ENCODE measurements at places on chromosomes 2 and 18.

GRCh38 chr2:190202604-190203003 is 117.0 kb downstream of the HIBCH start:
- no peak for DNase-seq

DNA sequence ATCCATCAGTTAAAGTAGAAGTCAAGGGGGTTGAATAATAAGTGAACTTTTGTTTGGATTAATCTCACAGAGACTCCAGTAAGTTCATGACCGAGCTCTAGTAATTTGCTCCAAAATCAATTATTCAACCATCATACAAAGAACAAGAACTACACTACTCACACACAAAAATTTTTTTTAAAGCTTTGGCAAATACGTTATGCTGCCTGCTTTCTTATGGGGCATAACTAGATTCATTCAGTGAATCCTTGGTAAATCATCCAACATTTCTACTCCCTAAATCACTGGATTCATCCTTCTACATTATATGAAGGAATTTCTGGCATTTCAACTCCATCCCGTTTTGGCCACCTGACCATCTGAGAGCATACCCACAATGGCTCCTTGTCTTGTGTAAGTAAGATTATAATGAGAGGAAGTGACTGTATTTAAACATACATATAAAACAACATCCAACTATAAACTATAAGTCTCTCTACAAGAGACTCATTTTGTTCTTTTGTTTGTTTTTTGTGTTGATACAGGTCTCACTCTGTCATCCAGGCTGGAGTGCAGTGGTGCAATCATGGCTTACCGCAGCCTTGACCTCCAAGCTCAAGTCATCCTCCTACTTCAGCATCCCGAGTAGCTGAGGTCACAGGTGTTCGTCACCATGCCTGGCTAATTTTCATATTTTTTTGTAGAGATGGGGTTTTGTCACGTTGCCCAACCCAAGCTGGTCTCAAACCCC is 144.2 kb upstream of the LRRTM4 start:
- DNase-seq = no peak

DNA sequence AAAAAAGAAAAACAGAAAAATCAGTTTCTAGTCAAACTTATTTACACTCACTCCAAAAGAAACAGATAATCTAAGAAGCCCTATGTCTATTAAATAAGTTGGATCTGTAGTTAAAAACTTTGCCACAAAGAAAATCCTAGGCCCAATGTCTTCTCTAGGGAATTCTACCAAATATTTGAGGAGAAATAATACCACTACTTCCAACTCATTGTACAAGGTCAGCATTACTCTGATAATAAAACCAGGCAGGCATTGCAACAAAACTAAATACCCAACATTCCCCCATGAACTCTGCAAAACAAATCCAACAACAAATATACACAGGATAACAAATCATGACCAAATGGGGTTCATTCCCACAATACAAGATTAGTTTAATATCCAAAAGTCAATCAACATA is 73.8 kb upstream of the ST8SIA5 start:
- DNase-seq = no peak

DNA sequence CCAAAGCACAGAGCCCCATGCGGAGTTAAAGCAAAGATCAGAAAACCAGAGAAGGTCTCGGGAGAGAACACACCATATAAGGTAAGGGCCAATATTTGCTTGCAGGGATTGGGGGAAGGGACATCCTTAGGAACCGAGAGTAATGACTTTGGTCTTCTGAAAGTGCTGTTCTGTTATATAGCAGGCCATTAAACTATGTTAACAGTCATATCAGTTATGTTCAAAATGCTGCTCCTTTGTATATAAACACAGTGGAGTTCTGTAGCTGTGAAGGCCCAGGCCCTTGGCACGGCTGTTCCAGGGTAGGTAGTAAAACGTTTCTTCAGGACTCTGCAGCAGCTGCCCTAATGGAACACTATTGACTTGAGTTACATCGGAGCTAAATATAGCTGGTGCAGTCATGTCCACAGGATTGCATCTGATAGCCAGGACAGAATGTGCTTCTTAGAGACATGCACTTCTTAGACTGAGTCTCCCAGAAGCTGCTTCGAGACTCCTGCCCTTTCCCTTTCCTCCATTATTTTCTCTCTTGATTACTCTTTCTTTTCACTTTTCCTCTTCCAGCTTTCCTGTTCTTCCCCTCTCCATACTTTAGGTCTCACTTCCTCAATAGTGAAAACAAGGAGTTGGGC is 122.4 kb downstream of the SETBP1 start:
- no peak for DNase-seq

DNA sequence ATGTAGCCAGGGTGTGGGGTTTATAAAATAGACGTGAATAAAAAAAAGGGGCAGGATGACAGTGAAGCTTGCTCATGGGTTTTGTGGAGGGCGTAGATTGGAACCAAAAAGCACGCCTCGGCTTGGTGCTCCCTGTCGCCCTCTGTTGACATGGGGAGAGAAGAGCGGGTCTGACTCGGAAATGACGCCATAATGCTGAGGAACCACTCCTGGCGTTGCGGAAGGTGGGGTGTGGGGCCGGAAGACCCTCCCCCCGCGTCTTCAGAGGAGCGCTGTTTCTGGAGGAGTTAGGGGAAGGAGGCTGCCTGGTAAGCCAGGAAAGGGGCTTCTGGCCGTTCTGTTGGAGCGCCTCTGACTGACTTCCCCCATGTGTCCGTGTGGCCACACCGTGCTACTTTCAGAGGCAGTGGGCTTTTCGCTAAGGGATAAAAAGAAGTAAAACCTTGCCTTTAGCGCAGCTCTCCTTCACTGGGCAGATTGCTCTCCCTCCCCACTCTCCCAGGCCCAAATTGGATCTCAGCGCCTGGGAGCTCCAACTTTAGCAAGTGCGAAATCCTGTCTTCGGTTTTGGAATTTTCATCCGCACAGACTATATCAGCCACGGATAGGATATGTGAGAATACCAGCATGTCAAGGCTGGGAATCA is 42.8 kb downstream of the PLEKHA3 start:
- peak; percentile 85 for DNase-seq

- DNase-seq = peak; percentile 82
Observed at GRCh38 chr18:74457043-74457724, at the start of gene DIPK1C. TSS of gene DIPK1C (minus strand) at chr18:74457308. CDS start at chr18:74457259, 49 bp downstream.

DNA sequence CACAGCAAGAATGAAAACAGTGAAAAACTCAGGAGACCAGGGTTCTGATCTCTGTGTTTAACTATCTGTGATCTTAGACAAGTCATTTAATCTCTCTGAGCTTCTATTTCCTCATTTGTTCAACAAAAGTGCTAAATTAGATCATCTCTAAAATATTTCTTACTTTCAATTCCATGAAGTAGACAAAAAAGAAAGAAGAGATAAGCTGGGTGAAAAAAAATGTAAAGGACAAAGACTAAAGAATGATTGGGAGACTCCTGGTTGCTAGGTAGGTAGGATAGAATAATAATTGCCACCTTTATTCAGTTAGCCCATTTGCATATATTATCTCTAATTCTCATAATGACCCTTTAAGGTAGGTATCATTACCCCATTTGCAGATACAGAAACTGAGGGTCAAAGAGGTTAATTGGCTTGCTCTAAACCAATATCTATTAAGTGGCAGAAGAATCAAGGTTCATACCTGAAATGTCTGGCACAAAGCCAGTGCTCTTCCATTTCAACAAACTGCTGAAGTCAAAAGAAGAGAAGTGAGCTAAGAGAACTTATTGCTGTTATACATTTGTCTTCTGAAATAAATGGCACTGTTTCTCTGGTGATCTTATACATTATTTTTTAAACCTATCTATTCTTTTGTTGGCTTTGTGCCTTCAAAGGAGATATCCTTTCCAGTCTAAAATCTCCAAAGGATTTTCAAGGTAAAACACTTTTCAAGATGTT is 141.7 kb downstream of the OTX1 start:
- no peak for DNase-seq

DNA sequence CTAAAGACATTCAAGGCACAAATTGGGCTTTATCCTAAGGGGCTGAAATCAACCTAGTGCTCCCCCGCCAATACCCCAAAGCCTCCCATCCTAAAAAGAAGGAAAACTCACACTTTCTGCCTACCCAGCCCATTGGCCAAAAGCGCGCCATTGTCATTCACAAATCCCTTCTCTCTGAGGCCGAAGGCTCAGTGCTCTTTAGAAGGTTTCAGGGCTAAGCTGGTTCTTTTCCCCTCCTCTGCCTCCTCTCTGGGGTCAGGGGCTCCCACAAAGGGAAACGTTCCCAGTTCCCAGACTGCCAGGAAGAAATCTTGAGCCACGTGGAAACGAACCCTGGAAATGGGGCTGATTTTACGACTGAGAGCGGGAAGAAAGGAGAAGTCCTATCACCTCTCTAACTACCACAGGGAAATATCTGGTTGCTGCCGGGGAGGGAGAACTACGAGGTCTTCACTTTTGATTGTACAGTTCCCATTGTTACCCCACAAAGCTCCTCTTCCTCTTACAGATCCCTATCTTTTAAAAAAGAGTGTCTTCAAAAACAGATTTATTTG is 1.7 kb upstream of the SKOR2 start:
- DNase-seq = peak; percentile 56

DNA sequence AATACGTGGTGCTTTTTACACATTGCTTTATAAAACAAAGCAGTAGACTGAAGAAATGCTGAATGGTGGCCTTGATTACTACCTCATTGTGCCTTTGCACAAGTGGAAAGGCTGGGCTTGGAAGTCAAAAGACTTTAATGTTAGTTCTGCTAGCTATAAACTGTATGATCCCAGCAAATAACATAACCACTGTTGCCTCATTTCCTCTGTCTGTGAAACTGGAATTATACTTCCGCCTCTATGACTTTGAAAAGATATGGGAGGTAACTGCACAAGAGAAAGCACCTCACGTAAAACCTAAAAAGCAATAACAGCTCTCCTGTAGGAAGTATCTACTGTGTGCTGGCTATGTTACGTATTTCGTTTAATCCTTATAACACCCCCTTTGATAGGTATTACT is 43.4 kb upstream of the DSC1 start:
- DNase-seq = no peak

DNA sequence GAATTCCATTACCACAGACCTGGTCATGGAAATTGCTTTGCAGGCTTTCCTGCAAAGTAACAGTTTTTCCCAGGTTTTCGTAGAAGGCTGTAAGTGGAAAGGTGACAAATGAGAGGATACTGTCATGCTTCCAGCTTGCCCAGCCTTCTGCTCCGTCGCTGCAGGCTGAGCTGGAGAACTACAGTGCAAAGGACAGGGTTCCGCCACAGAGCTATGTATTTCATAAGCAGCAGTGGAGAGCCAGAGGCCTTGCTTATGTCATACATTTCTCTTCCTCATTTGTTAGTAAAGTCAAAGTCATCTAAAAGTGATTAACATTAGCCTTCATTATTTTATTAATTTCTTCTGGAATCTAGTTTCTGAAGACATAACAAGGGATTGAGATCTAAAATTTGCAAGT is 72.9 kb upstream of the RBM44 start:
- DNase-seq = no peak

GRCh38 chr2:143705108-143705707 is 576.0 kb downstream of the ARHGAP15 start:
- no peak for DNase-seq

DNA sequence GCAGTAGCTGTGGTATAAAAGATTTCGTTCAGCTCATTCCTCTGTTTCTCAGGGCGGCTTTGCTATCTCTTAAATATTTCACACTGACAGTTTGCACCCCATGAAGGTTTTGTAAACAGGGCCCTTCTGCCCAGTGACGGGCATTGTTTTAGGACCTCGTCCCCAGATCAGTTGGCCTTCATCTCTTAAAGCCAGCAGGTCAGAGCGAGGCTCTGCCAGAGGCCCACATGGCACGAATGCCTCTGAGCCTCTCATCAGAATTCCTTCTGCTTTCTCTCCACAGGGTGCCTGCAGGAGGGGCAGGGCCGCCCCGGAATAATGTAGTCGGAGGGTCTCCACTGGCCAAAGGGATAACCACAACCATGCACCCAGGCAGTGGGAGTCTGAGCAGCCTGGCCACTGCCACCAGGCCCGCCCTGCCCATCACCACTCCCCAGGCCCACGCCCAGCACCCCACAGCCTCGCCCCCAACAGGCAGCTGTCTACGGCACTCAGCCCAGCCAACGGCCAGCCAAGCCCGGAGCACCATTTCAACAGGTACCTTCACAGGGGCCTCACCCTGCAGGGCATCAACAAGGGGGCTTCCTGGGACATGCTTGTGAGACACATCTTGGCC is 177.0 kb downstream of the SEPTIN10 start:
- peak; percentile 52 for DNase-seq

DNA sequence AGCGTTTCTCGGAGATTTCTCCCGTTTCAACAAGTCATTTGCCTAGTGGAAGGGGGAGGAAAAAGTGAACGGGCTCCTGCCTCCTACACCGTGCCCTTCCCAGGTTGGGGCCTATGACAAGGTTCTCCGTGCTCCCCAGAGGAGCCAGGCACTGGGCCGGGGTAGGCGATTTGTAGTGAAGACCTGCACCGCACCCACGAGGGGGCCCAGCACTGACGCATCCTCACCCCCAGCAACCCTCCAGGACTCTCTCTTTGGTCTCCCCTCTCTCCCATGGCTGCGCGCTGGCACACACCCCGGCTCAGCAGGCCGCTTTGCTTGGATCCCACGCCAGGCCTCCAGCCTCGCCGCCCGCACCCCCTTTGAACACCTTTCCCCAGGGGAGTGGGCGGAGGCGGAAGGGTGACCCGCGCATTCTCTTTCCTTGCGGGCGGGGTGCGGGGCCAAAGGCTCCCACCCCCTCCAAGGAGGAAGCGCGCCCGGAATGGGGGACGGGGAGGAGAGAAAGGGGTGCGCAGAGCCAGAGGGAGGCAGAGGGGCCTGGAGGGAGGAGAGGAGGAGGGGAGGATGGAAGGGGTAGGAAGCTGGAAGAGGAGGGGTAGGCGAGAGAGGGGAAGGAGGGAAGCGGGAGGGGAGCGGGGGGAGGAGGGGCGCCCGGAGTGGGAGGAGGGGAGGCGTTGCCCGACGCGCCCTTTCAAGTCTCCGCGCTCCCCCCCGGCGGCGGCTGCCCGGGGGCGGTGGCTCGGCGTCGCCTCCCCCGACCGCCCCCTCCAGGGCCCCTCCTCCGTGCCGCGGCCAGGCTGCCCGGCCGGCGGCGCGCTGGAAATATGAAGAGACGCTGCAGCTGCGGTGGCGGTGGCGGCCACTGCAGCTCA is at the start of gene APCDD1:
TSS of gene APCDD1 (plus strand) at position 830 of the 875 bp plus-strand sequence. CDS start 347 bp downstream, outside the sequence.
- DNase-seq = peak; percentile 96

GRCh38 chr2:105411720-105412407 is 13.0 kb upstream of the FHL2 start:
- DNase-seq = no peak

DNA sequence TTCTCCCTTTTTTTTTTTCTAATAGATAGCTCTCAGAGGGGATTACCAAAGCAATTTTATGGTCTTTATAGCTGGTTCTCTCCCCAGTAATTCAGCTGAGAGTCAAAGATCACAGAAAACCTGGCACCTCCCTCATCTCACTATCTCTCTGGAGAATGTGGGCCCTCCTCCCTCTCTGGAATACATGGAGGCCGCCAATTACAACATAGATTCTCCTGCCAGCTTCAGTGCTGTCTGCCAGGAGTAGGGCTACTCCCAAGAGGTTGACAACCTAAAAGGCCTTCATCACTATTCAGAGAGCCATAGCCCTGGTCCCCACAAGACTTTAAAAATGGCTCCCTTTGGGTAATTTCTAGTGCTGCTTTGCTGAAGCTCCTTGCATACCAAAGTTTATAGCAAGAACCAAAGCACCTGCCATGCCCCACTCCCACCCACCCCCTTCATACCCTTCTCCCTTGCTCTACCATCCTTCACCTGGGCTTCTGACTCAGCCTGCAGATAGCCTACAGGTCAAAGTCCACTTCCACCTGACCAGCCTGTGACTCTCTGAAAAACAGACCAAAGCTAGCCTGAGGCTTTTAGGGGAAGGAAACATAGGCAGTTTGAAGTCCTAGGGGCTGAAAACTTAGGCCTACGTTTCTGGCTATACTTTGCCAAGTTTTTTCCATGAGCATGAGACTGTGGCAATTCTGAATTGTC is 472.3 kb downstream of the TNS1 start:
- no peak for DNase-seq
